ENCODE measurements at places on chromosomes 11 and 22.

DNA sequence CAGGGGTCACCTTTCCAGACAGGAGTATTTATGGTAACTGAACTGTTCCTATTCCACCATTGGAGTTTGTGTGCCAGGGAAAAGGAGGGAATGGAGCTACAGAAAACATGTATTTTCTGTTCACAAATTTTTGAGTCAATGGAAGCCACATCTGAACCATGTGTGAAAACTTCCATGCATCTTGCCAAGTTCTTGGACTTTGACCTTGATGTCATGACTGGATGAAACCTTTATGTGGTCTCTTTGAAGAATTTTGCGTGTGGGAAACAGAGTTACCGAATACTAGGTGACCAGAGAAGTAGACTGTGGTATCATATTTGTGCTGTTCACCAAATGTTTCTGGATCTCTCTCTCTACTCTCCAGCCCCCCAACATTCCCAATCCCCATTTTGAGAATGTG, 104.8 kb downstream of the CD44 start:
- H3K36me3 ChIP-seq, result no peaks in the 10 kb centered on the region
- H3K27me3 ChIP-seq, result no peaks in the 10 kb centered on the region
- H3K4me3 ChIP-seq, result no peak overlapping the region
- peaks cover 11% of the 10 kb centered on the region for H3K4me1 ChIP-seq
- no peak overlapping the region for H3K27ac ChIP-seq

GRCh38 chr11:61332281-61332796, 566 bp downstream of the DDB1 start:
- no peaks in the 10 kb centered on the region for H3K27me3 ChIP-seq
- H3K36me3 ChIP-seq, result peaks cover 21% of the 10 kb centered on the region
- DNase-seq, result peak; percentile 51
- peaks cover 63% of the 10 kb centered on the region for H3K4me1 ChIP-seq

- no peak overlapping the region for H3K4me3 ChIP-seq
- H3K36me3 ChIP-seq, result no peaks in the 10 kb centered on the region
These were observed 35.0 kb upstream of the CACNG2 start for GRCh38 chr22:36738416-36739020.

GRCh38 chr11:124207102-124207792, 24.1 kb downstream of the OR10D3 start:
- no peak overlapping the region for H3K27ac ChIP-seq
- H3K36me3 ChIP-seq, result no peaks in the 10 kb centered on the region
- no peak for DNase-seq
- H3K27me3 ChIP-seq, result no peaks in the 10 kb centered on the region
- H3K4me3 ChIP-seq, result no peak overlapping the region
- H3K4me1 ChIP-seq, result no peaks in the 10 kb centered on the region

DNA sequence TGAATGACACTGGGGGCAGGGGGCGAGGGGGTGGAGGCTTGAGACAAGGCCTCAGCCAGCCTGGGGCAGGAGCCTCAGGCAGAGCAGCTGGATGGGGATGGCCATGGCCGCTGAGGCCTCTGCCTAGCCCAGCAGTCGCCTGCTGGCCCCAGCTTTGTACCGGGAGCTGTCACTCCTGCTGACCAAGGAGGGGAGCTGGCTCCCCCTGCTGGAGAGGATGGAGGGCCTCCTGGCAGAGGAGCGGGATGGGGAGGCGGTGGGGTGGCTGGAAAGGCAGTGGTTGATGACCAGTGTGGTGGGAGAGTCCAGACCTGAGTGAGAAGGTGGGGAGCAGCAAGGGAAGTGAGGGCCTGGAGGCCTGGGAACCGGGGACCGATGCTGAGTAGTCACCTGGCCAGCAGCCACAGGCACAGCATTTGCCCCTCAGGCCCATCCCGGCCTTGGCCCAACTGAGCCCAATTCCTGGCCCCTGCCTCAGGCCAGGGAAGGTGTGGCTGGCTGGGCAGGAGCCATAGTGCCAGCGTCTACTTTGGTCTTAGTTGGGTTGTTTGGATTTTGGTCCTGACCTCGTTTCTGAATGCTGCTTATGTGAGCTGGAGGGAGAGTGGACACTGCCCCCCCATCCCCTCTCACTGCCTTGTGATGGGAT, 6.0 kb upstream of the SUSD2 start:
- peaks cover 93% of the 10 kb centered on the region for H3K36me3 ChIP-seq
- H3K27ac ChIP-seq, result peak overlapping the region; percentile 71
- H3K27me3 ChIP-seq, result no peaks in the 10 kb centered on the region

- H3K4me1 ChIP-seq, result peaks cover 12% of the 10 kb centered on the region
- no peaks in the 10 kb centered on the region for H3K36me3 ChIP-seq
- H3K27me3 ChIP-seq, result no peaks in the 10 kb centered on the region
- DNase-seq, result no peak
- H3K27ac ChIP-seq, result no peak overlapping the region
- H3K4me3 ChIP-seq, result no peak overlapping the region
These were observed 16.7 kb upstream of the ARHGAP32 start for GRCh38 chr11:129208863-129209262.

DNA sequence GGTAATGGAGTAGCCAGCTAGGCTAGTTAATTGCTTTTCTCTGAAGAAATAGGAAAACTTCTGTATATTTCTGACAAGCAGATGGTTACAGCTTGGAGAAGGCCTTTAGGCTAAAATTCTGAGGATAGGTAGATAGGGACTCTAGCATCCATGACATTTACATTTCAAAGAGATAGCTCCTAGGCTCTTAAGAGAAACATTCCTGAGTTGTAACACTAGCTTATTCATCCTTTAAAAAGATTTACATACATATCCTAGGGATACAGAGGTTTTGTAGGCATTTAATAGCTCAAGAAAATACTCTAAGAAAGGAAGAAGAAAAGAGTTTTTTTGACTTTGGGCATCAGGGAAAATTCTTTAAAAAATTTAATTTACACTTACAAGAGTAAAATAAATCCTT, 130.9 kb upstream of the CCDC179 start:
- H3K4me3 ChIP-seq, result no peak overlapping the region
- H3K27ac ChIP-seq, result no peak overlapping the region
- no peaks in the 10 kb centered on the region for H3K4me1 ChIP-seq
- no peaks in the 10 kb centered on the region for H3K27me3 ChIP-seq

GRCh38 chr11:56916587-56916986, 72.1 kb upstream of the OR5AK2 start:
- DNase-seq, result no peak
- no peak overlapping the region for H3K4me3 ChIP-seq
- H3K4me1 ChIP-seq, result no peaks in the 10 kb centered on the region
- H3K27ac ChIP-seq, result no peak overlapping the region

DNA sequence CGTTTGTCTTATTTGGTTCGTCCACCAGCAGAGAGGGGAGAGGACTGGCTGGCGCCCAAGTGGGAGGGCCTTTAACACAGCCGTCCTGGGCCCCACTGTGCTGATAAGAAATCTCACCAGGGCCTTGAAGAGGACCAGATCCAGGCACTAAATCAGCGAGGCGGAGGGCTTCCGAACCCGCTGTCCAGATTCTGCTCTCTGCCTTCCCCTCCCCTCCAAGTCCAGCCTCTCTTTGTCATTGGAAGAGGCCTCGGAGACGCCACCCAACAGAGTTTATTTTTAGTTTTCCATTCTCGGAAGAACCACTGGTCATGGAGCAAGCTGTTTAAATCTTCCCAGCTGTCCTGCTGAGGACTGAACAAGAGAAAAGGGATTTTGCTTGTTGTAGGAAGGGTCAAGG, 9.3 kb upstream of the FXYD6 start:
- peaks cover 49% of the 10 kb centered on the region for H3K4me1 ChIP-seq
- no peak for DNase-seq
- H3K4me3 ChIP-seq, result no peak overlapping the region
- H3K27ac ChIP-seq, result peak overlapping the region; percentile 79

DNA sequence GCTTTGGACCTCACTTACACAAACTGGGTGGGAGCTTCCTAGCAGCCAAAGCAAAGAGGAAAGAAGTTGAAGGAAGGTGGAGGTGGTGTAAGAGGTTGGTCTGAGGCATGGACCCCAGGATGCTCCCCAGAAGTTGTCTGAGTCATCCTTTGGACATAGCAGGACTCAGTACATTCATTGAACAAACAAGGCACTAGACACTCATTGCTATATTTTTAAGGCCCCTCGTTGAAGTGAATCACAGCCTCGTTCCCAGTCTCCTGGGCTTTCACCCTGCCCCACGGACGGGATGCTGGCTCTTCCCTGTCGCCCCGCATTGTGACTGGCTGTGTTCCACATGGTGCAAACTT, 95.9 kb upstream of the FGF3 start:
- DNase-seq, result no peak
- no peak overlapping the region for H3K27ac ChIP-seq
- H3K4me3 ChIP-seq, result no peak overlapping the region

DNA sequence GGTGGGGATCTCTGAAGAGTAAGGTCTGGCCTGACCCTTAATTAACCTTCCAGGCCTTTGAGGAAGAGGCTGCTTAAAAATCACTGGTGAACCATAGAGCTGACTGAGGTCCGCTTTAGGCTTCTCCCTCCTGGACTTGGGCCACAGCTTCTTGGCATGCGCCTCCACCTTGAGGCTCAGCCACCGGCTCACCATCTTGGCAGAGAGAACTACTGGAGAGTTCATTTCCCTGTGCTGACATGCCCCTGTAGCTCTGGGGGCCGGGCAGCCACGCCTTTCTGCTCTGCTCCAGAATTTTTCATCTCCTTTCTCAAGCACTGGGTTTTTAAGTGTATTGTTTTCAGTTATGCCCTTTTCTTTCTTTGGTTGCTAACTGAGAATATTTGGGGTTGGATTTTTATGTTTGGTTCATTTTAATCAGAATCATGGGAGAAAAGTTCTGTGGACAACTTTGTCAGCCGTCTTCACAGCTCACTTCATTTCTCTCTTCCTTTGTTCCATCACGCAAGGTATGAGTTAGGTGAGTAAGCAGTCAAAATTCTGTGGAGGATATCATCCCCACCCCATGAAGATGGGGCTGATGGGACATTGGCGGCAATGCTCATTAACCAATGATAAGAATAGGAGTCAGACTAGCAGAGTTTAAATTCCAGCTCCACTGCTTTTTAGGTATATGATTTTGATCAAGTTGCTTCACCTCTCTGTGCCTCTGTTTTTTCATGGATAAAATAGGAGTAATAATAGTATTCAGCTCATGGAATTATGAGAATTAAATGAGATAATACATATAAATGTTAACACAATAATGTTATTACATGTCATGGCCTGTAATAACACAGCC, 103.9 kb downstream of the DBX1 start:
- H3K27me3 ChIP-seq, result no peaks in the 10 kb centered on the region
- H3K27ac ChIP-seq, result peak overlapping the region; percentile 45
- peak; percentile 67 for DNase-seq
- H3K4me3 ChIP-seq, result no peak overlapping the region
- no peaks in the 10 kb centered on the region for H3K4me1 ChIP-seq

- H3K4me1 ChIP-seq, result no peaks in the 10 kb centered on the region
- DNase-seq, result no peak
- no peak overlapping the region for H3K4me3 ChIP-seq
These were observed 308.4 kb upstream of the SORL1-AS1 start for GRCh38 chr11:121761186-121761585.

GRCh38 chr22:36143066-36143815, 17.3 kb downstream of the APOL3 start:
- no peak overlapping the region for H3K4me3 ChIP-seq
- no peak for DNase-seq
- no peak overlapping the region for H3K27ac ChIP-seq
- H3K4me1 ChIP-seq, result peaks cover 3% of the 10 kb centered on the region

- H3K27me3 ChIP-seq, result no peaks in the 10 kb centered on the region
- peaks cover 93% of the 10 kb centered on the region for H3K4me1 ChIP-seq
- DNase-seq, result peak; percentile 26
- peak overlapping the region; percentile 39 for H3K4me3 ChIP-seq
These were observed 113.1 kb downstream of the RBFOX2 start for GRCh38 chr22:35915477-35916013.

- no peak for DNase-seq
- no peak overlapping the region for H3K27ac ChIP-seq
- no peak overlapping the region for H3K4me3 ChIP-seq
- no peaks in the 10 kb centered on the region for H3K36me3 ChIP-seq
These were observed 32.5 kb downstream of the NOX4 start for GRCh38 chr11:89458716-89459115.

DNA sequence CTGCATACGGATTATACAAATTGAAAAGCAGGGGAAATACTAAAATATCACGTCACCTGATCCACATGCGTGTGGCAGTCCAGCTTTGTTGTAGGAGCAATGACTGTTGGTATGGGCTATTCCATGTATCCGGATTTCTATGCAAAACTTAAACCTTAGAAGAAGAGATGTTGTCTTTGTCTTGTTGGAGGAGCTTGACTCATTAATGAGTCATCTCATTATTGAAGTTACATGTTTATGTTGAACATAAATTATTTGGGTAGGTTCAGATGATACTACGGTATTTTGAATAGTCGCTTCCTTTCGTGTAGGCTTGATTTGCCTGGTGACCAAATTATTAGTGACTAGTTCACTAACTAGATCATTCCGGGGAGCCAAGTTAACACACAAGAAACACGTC, 806 bp upstream of the SAAL1 start:
- peaks cover 18% of the 10 kb centered on the region for H3K4me1 ChIP-seq
- H3K36me3 ChIP-seq, result peaks cover 19% of the 10 kb centered on the region
- H3K27me3 ChIP-seq, result no peaks in the 10 kb centered on the region
- H3K27ac ChIP-seq, result no peak overlapping the region

- DNase-seq, result no peak
- H3K27me3 ChIP-seq, result no peaks in the 10 kb centered on the region
- H3K4me1 ChIP-seq, result peaks cover 10% of the 10 kb centered on the region
- H3K27ac ChIP-seq, result no peak overlapping the region
These were observed 60.6 kb upstream of the BLID start for GRCh38 chr11:122176651-122177050.

DNA sequence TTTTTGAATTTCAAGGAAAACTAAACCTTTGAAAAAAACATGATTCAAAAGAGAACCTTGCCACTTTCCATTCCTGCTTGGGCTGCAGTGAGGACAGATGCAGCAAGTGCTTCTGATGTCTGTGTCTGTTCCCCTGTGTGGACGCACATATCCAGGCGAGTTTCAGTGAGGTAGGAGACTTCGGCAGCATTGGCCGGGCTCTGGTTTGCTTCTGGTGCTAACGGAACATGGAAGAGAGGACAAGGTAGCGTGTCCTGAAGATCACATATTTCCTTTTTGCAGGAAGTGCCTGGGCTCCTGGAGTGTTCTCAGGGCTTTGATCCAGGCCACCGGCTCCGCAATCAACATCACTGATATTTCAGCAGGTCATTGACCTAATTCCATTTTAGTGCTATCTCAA, 33.1 kb upstream of the IGLL5 start:
- no peak overlapping the region for H3K27ac ChIP-seq
- DNase-seq, result no peak
- H3K36me3 ChIP-seq, result no peaks in the 10 kb centered on the region
- H3K27me3 ChIP-seq, result peaks cover 65% of the 10 kb centered on the region
- H3K4me1 ChIP-seq, result no peaks in the 10 kb centered on the region
- no peak overlapping the region for H3K4me3 ChIP-seq

GRCh38 chr11:12731841-12732336, 57.7 kb downstream of the TEAD1 start:
- no peak overlapping the region for H3K4me3 ChIP-seq
- H3K4me1 ChIP-seq, result peaks cover 30% of the 10 kb centered on the region
- H3K36me3 ChIP-seq, result no peaks in the 10 kb centered on the region
- no peaks in the 10 kb centered on the region for H3K27me3 ChIP-seq
- DNase-seq, result no peak

- H3K4me3 ChIP-seq, result no peak overlapping the region
- no peaks in the 10 kb centered on the region for H3K36me3 ChIP-seq
- no peaks in the 10 kb centered on the region for H3K4me1 ChIP-seq
- no peak for DNase-seq
These were observed 10.2 kb downstream of the SCUBE2 start for GRCh38 chr11:9081153-9081552.

GRCh38 chr22:18001040-18001893, 23.1 kb downstream of the MICAL3 start:
- H3K27me3 ChIP-seq, result no peaks in the 10 kb centered on the region
- peak overlapping the region; percentile 90 for H3K4me3 ChIP-seq
- peak overlapping the region; percentile 84 for H3K27ac ChIP-seq
- H3K36me3 ChIP-seq, result no peaks in the 10 kb centered on the region
- peak; percentile 97 for DNase-seq

All from stomach (tissue), 19 donors.